ENCODE measurements at places on chromosomes 1 and 21.

GRCh38 chr1:55118651-55119329 is 79.4 kb downstream of the PCSK9 start:
- no peak for DNase-seq

- peak; percentile 71 for DNase-seq
Observed at GRCh38 chr1:115475901-115476300, 137.9 kb upstream of the NGF start.

GRCh38 chr21:29190923-29191331 is 60.5 kb downstream of the MAP3K7CL start:
- DNase-seq: no peak

- DNase-seq: peak; percentile 52
Observed at GRCh38 chr1:8873506-8874229, 4.8 kb downstream of the ENO1 start.

DNA sequence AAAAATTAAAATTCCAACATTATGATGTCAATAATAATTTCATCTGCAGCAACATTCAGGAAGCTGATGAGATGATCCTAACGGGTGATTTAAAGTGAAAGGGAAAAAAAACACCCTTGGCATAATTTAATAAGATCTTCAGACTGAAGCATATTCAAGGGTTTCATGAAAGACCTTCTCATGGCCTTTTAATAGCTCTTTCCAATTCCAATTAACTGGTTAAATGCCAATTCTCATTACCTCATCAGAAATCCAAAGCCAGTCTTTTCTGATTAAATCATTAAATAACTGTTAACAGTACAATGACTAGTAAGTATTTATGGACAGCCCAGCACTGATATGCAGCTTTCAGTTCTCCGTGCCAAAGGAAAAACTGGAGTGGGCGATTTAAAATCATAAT is 407.5 kb downstream of the SMYD3 start:
- no peak for DNase-seq

DNA sequence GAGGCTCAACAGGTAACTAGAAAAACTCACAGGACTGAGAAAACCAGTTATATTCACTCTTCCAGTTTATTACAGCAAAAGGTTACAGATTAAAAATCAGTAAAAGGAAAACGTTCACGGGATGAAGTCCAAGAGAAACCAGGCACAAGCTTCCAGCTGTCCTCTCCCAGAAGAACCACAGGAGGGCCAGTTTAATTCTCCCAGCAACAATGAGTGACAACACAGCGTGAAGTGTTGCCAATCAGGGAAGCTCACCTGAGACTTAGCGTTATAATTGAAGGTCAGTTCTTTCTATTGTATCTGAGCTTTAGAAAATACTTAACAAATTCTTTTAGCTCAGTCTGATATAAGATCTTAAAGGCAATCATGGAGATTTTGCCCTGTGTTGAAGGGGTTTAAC is 65.2 kb upstream of the TNR start:
- no peak for DNase-seq

- peak; percentile 20 for DNase-seq
Observed at GRCh38 chr1:10692401-10693021, 103.9 kb downstream of the CASZ1 start.

GRCh38 chr1:93730621-93731020 is 49.0 kb upstream of the BCAR3 start:
- DNase-seq: no peak

GRCh38 chr21:37072274-37072987 is 440 bp downstream of the PIGP start:
- DNase-seq: peak; percentile 94

- DNase-seq: no peak
Observed at GRCh38 chr1:221200464-221200863, 321.2 kb downstream of the HLX start.

- DNase-seq: no peak
Observed at GRCh38 chr1:79693441-79694114, 687.0 kb upstream of the ADGRL4 start.

DNA sequence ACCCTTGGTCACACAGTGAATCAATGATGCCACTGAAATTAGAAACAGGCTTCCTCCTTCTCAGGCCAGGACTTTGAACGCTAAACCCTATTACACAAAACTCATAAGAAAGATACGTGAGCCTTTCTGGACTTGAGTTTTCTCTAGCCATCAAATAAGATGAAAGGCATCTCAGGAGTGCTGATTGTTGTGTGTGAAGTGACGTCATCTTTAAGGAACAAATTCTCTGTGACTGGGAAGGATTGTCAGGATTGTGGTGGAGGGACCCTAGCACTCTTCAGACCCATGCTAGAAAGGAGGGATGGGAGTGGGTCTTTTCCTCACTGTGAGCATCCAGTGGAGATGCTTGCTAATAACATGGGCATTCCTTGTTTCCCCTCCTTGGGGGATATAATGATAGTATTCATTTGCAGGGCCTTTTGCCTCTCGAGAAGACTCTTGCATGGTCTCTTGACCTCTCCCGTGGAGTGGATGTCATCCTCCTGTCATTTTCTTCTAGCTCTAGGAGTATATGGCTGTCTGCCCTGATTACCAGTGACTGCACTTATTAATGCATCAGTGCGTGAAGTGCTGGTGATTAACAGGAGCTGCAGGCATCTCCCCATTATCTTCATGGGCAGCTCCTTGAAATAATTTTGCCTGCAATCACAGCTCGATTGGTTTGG is 39.9 kb downstream of the SPATA46 start:
- peak; percentile 92 for DNase-seq

DNA sequence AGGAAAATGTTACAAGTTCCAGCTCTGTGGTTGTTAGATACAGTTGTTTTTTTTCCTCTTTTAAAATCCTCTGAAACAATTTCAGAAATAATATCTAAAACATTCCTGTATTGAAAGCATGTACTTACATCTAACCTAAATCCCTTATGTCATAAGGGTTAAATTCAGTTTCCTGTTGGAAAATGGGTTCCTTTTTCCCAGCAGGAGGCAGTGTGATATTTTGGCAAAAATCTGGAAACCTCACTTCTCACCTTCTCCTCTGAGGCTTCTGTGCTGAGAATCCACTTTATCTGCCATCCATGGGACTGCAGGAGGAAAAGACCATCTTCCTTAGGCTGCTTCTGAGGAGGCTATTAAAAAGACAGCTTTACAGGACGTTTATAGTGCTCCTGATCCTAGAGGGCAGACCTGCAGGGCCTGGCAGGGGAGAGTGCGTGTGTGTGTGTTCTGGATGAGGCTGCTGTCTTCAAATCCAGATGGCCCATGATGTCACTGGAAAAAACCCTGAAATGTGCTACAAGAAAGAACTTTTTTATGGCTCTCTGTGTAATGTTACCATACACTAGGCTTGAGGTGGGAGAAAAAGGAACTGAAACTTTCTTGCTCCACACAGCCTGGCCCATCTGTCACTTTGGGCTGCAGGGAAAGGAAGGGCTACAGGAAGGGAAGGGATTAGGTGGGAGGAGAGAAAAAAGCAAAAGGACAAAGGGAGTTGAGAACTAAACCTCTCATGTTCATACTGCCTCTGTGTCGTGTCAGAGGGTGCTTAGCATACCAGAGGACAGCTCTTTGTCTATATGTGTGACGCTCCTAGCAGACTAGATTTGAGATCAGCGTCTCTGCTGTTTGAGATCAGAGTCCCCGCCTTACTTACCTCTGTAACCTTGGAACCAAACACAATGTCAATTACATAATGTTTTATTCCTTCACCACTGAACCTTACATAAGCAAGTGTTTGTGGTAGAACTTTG is 379.2 kb upstream of the SPAG17 start:
- peak; percentile 19 for DNase-seq

DNA sequence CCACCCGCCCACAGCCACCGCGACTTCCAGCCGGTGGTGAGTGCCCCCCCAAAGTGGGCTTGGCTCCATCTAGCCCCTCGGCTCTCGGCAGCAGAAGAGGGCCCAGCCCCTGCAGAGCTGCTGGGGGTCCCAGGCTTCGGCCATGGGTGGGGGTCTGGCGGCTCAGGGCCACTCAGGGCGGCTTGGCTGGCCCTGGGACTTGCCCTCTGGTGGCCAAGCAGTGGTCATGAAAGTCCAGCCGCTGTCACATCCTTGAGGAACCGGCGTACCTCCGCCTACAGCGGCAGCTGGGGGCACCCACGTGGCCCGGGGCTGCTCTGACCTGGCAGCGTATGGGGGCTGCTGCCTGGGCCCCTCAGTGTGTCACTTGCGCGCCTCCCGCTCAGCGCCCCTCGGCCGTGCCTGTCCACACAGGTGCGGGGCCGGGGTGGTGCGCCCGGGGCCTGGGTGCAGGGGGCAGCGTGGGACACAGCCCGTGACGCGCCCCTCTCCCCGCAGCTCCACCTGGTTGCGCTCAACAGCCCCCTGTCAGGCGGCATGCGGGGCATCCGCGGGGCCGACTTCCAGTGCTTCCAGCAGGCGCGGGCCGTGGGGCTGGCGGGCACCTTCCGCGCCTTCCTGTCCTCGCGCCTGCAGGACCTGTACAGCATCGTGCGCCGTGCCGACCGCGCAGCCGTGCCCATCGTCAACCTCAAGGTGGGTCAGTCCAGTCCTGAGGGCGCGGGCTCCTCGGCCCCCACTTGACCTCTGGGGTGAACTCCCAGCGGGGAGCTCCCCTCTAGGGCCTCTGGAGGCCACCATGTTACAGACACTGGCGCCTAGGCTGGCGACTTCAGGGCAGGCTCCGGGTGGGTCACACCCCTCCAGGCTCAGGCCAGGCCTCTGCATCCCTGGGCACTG is 32.4 kb downstream of the SLC19A1 start:
- no peak for DNase-seq

DNA sequence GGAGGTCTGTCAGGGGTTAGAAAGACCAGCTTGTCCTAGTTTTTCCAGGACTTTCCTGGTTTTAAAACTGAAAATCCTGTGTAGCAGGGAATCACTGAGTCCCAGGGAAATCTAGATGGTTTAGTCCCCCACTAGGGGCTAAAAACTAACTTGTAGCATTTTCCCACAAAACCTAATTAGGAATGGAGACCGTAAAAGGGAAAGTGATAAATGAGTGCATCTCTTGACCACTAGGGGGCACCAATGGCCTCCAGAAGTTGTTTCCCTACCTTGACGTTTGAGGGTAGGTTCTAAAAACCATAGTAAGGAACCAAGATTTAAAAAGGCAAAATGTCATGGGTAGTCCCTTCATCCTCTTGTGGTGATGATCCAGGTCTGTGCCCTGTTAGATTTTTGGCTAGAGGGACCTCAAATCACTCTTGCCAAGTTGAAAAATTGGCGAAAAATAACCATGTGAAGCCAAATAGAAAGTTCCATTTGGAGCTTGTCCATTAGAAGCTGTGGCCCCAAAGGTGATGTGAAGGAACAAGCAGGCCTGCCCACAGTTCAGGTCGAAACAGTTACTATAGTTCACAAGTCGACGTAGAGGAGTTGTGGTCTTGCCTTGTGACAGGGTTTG is 24.5 kb downstream of the CLIC6 start:
- peak; percentile 79 for DNase-seq

DNA sequence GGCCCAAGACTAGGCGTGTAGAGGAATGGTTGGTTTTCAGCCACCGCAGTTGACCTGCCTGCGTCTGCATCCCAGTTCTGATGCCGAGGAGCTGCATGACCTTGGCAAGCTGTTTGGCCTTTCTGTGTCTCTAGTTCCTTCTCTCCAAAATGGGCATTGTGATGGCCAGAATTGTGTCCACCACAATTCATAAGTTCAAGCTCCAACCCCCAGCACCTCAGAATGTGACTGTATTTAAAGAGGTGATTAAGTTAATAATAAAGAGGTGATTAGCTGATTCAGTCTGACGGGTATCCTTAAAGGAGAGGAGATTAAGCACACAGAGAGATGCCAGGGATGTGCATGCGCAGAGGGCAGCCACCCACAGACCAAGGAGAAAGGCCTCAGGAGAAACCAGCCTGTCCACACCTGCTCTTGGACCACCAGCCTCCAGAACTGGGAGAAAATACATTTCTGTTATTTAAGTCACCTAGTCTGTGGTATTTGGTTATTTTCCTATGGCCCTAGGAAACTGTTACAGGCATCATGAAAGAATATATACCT is 28.5 kb downstream of the MAB21L3 start:
- no peak for DNase-seq

DNA sequence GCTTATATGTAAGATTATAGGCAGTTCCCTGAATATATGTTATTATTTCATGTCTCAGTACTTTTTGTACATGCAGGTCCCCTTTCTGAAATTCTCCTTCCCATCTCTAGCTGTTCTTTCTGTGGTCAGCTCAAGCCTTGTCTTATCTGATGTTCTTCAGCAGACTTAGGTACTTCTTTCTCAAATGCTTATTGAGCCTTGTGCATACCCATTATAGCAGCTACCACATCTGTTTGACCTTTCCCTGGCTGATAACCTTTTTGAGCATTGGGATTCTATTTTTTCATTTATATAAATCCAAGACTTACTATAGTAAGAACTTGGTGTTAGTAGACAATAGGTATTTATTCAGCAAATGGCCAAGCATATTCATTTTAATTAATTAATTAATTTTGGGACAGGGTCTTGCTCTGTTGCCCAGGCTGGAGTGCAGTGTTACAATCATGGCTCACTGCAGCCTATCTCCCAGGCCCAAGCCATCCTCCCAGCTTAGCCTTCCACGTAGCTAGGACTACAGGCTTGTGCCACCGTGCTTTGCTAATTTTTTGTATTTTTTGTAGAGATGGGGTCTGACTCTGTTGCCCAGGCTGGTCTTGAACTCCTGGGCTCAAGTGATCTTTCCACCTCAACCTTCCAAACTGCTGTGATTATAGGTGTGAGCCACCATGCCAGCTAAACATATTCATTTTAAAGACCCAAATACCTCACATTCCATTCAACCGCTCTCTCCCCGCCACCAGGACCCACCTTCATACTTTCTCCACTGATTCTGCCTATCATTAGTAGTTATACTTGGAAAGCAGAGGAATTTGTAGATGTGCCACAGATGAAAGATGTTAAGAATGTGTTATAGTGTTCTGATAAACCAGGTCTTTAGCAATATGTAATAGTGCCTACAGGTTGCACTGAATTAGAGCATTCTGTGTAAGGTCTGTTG is 16.7 kb downstream of the TIPRL start:
- DNase-seq: no peak

DNA sequence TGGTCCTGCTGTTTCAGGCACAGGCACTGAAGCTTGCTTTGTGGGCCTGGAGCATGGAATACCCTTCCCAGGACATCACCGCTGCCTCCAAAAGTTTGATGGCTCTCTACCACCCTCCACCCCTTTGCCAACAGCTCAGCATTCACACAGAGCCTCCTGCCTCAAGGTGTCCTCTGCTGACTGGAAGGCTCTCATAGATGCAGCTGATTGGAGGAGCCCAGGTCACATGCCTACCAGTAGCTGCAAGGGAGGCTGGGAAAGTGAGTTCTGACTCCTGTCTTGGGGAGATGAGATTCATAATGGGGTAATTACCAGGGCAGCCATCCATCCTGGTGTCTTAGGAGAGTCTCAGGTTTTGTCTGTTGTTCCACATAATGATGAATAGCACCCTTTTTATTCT is 124.8 kb upstream of the GRIK3 start:
- no peak for DNase-seq

- peak; percentile 66 for DNase-seq
Observed at GRCh38 chr1:171017426-171017825, 73.3 kb upstream of the FMO3 start.

DNA sequence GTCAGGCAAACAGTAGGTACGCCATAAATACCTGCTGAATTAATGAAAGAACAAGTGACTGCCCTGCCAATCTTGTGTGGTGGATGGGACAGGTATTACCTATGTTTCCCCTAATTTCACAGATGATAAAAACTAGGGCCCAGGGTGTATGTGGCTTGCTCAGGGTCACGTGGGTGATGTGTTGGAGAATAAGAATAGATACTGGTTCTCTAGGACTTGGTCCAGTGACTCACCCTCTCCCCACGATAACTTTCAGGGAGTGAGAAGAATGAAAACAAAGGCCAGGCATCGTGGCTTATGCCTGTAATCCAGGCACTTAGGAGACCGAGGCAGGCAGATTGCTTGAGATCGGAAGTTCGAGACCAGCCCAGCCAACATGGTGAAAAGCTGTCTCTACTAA is 26.7 kb downstream of the SLC26A9 start:
- no peak for DNase-seq

- peak; percentile 67 for DNase-seq
Observed at GRCh38 chr1:201709564-201710295, 119.2 kb upstream of the IPO9 start.

All from eye (tissue), 1 donor.